Daoy (cell line): ENCODE measurements at places on chromosomes 7 and 10. TPM values are rescaled to one million over a fixed set of nuclear protein-coding genes. Genes with fewer than 3 reads are reported as not detected.

MRC1 gene
- total RNA-seq, result not detected in 2 replicates

ITGA8 gene
- 0.06 TPM in 1 of 2 replicates, not detected in the other for total RNA-seq

TCERG1L gene
- total RNA-seq, result 0.03 TPM in 1 of 2 replicates, not detected in the other

CASTOR2 gene
- 1.3 and 1.5 TPM in 2 replicates for total RNA-seq

TFR2 gene
- total RNA-seq, result 2.4 and 4.6 TPM in 2 replicates

COBL gene
- total RNA-seq, result 4.6 and 6.1 TPM in 2 replicates

HOXA5 gene
- 22.6 and 41.1 TPM in 2 replicates for total RNA-seq
